ENCODE measurements at places on chromosomes 12 and 14. TPM values are rescaled to one million over a fixed set of nuclear protein-coding genes. Genes with fewer than 3 reads are reported as not detected.

DNA sequence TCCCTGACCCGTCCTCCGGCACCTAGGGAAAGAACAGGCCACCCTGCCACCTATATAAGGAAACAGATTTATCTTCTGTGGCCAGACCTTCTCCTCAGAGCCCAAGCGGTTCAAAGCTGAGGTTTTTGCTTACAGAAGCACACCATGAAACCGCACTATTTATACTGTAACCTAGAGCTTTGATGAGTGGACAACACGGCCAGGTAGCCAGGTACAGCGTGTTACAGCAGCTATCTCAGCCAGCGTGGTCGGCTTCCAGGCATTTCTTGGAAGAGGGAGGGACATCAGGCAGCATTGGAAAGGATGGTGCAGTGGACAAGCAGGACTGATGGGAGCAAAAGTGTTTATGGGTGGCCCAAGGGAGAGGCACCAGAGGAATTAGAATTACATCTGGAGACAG is 34.4 kb downstream of the TTC7B start:
- no peak for DNase-seq

DNA sequence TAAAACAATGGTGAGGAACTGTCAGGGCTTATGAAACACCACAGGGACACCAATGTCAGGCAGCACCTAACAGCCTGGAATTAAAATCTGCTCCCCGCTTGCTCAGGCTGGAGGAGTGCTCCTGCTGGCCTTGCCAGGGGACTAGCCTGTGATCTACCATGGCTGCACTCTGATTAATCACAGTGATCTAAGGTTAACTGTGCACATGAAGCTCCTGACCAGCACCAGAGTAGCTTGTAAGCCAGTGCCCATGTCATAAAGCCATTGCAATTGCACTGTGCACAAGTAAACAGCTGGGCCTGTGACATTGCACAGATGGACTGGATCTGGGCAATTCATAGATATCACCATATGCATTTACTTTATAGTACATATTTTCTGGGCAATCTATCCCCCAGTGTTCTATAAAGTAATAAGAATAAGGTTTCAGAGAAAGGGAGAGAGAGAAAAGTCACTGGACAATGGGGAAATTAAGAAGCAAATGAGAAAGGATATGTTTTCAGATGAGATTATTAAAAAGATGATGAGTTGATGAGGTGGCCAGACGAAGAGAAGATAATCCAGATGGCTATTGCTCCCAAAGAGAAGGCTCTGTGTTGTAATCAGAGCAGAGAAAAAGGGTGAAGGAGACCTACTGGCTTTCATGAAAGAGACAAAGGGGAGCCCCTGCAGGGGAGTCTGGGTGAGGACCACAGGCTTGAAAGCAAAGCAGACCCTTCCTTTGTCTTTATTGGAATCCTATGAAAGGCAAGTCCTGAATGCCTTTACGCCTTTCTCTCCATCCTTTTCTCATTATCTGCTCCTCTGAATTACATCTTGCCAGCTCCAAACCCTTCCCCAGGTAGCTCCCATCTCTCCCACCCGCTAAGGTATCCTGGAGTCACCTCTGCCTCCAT is 145.8 kb downstream of the SLC38A6 start:
- no peak for DNase-seq

DNA sequence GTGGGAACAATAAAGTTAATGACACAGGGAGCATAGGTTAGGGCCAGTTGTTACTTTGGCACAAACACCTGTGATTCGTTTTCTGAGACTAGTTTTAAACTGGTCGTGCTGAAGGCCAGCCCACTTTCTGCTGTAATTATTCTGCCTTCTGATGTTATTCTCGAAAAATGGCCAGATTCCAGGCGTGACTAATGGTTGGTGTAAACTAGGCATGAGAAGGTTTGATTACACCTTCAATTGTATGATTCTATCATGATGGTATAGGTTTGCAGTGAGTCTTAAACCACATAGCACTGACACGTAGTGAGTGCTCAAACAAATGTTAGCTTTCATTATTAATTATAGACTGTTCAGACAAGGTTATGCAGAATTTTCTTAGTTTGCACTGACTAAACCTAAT is 39.0 kb downstream of the CKB start:
- no peak for DNase-seq

LGR5 gene
- total RNA-seq, result 2.0 TPM

GRCh38 chr14:103204852-103205540 is 81.7 kb downstream of the TNFAIP2 start:
- DNase-seq, result no peak

PLA2G1B gene
- total RNA-seq, result 0.90 TPM

KLHL33 gene
- total RNA-seq, result 0.69 TPM

DNA sequence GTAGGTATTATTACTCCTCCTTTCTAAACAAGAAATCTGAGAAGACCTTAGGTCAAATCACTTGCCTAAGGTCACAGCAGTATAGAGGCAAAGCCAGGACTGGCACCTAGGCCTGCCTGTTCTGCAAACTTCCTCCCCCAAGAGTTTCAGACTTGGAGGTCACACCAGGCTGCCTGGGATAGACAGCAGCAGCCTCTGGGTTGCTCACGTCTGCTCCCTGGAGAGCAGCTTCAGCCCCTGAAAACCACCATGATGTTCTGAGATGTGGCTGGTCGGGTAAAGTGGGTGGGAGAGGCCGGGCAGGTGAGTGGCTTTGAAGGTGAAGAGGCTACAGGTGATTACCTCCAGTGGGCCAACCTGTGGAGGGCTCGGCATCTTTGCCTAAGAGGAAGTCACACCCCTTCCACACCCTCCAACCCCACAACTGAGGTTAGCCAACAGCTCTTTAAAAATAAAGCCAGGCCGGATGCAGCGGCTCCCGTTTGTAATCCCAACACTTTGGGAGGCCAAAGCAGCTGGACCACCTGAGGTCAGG is 37.0 kb upstream of the PNMA1 start:
- DNase-seq, result no peak

DNA sequence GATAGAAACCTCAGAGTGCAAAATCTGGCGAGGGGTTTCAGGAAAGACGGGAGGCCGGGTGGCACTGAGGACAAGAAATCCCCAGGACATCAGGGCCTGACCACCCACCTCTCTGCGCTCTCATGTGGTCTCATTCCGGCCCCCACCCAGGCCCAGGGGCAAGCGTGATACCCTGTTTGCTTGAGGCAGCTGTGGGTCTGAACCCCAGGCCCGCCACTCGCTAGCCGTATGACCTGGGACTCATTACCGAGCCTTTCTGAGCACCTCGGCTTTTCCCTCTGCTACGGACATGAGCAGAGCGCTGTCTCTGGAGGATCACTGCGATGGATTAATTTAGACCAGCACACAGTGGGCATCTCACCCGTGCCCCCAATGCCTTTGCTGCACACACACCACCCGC is 25.5 kb upstream of the BCDIN3D start:
- no peak for DNase-seq

GRCh38 chr14:89667983-89668382 is 250.9 kb upstream of the FOXN3 start:
- peak; percentile 18 for DNase-seq

GRCh38 chr14:87251011-87251410 is 742.0 kb downstream of the GALC start:
- no peak for DNase-seq

EPYC gene
- 1.2 TPM for total RNA-seq

GLT1D1 gene
- total RNA-seq, result 0.58 TPM

NFE2 gene
- 0.63 TPM for total RNA-seq

DNA sequence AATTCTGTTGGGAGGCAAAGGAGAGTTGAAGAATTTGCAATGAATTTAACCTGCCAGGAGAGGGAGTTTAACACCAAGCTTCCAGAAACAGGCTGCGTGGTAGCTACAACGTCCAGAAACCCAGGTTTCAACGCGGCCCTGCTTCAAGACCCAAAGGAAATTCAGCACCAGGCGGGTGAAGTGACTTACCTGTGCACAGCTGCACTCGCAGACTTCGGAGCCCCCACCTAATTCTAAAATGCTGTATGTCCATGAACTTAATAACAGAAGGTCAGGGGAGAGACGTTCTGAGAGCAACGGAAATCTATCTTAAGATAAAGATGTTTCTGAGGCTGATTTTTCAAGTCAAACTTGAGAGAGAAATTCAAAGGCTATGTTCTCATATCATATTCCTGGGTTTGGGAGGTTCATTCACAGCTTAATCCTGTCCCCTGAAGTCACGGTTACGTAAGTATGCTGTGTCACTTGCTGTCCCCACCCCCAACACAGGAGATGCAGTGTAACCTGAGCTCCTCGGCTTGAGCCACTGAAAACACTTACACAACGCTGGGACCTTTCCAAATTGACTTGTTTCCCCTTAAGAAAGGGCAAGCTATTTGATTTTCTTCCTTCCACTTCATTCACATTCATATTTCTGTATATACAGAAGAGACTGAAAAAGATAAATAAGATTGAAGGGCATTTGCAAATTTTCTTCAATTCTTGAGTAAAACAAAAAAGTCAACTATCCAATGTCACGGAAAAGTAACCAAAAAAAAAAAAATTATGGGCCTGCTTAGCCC is 22.7 kb downstream of the CLIP1 start:
- DNase-seq, result peak; percentile 60

DNA sequence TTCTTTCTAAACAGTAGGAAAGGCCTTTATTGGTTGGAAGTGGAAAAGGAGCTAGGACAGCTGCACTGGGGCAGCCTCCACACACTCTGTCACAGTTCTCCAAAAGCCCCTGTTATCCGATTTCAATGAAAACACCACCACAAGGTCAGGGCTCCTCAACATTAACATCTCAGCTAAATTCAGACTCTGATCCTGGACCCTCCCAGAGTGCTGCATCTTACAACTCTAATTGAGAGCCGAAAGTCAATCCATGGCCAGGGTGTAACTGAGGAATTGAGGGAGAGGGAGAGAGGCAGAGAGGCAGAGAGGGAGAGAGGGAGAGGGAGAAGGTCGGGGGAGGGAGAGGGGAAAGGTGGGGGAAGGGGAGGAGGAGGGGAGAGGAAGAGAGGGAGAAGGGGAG is 32.1 kb downstream of the DICER1 start:
- no peak for DNase-seq

EMP1 gene
- total RNA-seq, result 71.6 TPM

DIO2 gene
- 2.4 TPM for total RNA-seq

GRCh38 chr12:1540690-1541089 is 53.7 kb downstream of the FBXL14 start:
- DNase-seq, result no peak

DNA sequence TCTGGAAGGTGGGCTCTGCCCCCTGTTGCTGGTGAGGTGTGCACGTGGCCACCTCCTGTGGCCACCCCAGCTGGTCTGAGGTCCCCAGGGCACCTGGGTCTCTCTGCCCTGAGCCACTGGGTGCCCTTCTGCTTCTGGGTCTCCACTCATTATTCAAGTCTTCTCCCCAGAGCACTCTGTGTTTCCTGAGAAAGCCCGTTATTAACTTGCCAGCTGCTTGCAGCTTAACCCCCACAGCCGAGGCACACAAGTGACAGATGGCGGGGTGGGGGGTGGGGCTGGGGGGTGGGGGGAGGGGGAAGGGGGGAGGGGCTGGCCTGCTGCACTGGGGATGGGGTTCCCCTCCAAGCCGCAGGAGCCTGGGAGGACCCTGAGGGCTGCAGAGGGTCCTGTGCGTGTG is 40.5 kb downstream of the FBRSL1 start:
- no peak for DNase-seq

GRCh38 chr14:43449291-43449690 is 1057.8 kb downstream of the FSCB start:
- DNase-seq, result no peak

DNA sequence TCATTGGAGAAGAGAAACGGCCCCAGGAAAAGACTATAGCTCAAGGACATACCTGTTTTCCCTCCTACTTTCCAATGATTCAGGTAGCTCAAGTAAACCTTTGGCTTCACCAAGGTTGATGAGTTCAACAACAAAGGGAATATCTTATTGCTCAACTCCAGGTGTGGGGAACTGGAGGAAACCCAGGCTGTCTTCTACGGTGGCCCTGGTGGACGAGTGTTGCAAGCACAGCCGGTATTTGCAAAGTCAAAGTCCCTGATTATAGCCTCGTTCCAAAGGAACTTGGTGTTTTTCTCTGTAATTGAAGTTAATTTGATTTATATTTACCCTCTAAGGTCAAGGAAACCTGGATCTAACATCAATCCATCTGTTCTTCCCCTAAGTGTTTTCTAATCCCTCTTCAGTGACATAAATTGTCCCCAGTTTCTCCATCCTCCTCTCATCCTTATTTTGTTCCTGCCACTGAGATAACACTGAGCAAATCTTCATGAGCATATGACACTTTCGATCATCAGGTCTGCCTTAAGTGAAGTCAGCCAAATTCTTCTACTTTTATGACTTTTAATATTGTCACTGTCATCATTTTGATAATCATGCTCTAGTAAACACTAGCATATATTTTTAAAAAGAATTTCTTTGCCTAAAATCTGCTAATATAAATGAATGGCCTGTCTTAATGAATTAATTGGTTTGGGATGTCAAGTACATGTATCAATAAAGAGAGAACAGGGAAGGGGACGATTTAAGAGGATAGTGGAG is 174.6 kb upstream of the TBX3 start:
- DNase-seq, result no peak

DNA sequence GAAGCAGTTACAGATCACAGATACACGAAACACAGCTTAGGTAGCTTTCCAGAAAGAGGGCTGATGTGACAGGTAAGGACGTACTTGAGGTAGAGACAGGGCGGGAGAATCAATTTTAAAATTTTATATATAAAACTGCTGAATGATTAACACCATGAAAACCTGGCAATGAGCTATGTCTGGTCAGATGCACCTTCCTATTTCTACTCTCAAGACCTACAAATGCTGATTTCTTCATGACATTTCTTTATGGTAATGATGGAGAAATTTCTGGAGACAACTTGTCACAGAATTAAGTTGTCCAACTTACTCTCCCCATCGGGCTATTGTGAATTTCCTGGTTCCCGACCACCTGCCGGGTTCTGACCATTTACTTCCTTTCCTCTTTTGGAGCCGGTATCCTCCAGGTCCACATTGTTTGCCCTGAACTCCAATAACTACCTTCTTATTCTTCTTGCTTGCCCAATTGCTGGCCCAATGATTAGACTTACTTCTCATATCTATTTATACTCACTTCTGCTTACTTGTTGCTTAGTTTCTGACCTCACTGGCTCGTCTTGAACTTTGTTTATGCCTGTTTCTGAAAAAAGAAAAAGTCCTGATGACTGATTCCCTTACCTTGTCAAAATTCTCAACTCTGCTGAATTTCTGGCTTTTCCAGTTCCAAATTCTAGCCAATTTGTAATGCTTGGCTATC is 12.8 kb upstream of the ATP2B1 start:
- no peak for DNase-seq

GRCh38 chr14:37122288-37122687 is 50.1 kb downstream of the SLC25A21 start:
- DNase-seq, result no peak

DNA sequence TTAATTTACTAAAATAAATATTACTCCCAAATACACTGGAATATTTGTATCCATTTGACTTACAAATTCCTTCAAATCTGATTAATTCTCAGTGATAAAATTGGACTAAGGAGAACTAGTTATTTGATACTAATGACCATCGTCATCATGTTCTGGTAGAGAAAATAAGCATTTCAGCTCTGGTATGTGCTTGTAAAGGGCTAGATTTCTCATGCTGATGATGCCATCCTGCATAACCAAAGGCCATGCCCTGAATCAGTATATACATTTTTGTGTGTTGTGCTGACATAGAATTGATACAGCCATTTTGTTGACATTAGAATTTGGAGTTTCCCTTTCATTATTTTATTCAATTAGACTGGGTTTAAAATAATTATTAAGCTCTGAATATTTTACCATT is 148.9 kb downstream of the PCNX1 start:
- DNase-seq, result no peak

KRT82 gene
- total RNA-seq, result not detected

- DNase-seq, result peak; percentile 14
These were observed 236.7 kb downstream of the BCL11B start for GRCh38 chr14:99035268-99035667.
